Left kidney (tissue), 8 donors: ENCODE measurements at places on chromosomes 3 and 15.

- DNase-seq = no peak
Observed at GRCh38 chr3:53495520-53496391, 1.3 kb downstream of the CACNA1D start.

- DNase-seq = peak; percentile 43
Observed at GRCh38 chr3:94004301-94004910, 24.0 kb downstream of the STX19 start.

GRCh38 chr3:171850320-171850959 is 7.3 kb downstream of the TMEM212 start:
- no peak for DNase-seq

DNA sequence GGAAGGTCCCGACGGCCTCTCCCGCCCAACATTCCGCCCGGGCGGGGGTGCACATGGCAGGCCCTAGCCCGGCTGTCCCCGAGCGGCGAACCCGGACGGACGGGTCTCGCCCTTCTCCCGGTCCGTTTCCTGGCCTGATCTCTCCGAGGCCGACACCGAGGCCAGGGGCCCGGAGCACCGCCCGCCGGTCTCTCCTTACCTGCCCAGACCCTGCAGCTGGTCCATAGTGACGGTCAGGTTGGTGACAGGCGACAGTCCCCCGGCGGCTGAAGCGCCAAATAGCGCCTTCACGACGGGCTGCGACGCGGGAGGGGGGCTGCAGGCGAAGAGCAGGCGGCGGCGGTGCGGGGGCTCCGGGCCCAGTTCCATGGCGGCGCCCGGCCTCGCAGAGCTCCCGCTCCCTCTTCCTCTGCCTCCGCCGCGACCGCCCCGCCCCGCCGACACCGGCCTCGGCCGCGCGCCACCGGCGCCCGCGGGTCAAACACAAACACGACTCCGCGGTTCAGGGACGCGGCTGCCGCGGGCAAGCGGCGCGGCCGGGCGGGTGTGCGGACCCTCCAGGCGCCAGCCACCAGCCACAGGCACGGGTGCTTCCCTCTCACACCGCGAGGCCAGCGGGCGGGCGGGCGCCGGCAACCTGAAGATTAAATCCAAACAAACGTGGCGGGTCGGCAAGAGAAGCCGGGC is 495 bp downstream of the CDC25A start:
- peak; percentile 76 for DNase-seq

- DNase-seq = no peak
Observed at GRCh38 chr3:139695426-139696313, 17.9 kb upstream of the NMNAT3 start.

- no peak for DNase-seq
Observed at GRCh38 chr3:143158014-143158988, 38.7 kb downstream of the CHST2 start.

DNA sequence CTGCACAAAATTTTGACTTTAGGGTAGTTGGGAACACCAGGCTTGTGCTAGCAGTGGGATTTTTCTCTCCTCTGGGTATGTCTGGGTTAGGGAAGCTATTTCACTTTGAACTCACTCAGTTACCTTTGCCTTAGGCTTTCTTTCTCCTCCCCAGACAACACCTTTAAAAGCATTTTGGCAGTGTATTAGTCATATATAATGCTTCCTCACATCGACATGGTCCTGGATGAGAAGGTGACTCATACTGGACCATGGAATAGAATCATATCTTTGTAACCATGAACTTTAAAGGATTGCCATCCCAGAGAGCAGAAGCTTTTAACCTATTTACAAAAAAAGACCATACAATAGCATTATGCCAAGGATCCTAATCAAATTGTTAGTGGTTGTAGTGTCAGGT is 2.7 kb downstream of the RYR3 start:
- no peak for DNase-seq

DNA sequence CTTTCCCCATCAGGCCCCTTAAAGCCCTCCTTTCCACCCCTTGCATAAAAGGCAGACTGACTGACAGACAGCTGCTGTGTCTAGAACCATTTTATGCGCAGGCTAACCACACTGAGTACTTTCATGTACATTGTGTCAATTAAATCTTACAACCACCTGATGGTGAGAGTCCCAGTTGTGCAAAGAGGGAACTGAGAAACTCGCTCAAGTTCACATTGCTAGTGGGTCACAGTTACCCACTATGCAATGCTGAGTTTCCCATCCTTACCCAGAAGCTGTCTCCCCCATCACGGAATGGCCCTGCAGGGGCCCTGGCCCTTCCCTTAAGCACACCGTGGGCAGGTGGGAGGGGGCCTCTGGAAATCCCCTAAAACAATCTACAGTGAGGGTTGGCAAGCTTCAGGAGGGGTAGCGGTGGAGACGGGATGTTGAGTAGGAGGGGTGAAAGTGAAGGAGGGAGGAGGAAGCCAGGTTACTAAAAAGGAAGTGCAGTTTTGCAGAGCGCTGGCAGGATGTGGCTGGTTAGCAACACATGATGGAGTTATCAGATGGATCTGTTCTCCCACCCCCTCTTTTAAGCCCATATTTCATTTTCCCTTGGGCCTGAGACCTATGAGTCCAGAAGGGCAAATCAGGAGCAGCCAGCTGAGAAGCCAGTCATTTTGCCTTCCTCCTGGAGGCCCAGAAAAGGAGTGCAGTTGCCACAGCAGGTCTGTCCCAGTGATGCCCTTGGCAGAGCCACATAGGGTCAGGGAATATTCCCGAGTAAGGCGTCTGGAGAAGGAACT is 30.0 kb downstream of the STARD5 start:
- DNase-seq = no peak

GRCh38 chr3:195450731-195451229 is 8.0 kb upstream of the ACAP2 start:
- peak; percentile 28 for DNase-seq

DNA sequence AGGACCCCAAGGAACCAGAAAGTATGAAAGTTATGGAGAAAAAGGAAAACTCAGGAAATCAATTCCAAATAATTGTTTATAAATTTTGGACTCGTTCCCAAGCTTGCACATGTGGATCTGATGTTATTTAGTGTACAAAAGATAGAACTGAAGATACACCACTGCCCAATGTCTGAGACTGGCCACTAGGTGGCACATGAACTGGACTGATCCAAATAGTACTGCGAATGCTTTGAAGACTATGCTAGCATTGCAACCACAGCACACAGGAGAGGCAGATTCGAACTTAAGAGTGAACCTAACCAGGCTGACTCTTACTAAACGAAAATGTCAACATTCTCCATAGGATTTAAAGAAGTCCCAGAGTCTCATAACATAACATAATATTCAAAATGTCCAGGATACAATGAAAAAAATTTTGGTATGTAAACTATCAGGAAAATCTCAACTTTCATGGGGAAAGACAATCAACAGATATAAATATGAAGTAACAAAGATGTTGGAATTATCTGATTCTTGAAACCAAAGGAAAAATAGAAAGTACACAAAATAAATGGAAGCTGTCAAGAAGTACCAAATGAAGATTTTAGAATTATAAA is 596.7 kb downstream of the FGF12 start:
- DNase-seq = no peak

DNA sequence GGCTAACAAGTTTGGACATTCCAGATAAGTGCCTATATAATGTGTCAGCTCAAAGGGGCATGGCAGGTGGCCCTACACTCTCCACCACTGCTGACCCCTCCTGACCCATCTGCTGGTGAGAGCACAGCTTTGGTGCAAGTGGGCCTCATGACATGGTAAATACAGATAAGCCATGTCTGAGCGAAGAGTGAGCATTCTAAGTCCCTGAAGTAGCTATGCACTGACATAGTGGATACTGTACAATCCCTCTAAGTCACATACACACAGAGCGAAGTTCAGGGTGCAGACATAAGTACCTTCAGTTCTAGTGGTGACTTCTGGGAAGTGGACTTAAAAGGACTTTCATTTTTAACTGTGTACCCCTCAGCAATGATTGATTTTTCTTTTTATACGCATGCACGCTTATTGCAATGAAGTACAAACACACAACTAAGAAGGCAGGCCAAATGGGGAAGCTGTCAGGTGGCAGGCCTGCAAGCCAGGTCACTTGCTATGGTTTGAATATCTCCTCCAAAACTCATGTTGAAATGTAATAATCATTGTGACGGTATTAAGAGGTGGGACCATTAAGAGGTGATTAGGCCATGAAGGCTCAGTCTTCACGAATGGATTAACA is 41.5 kb downstream of the TBC1D2B start:
- DNase-seq = no peak

DNA sequence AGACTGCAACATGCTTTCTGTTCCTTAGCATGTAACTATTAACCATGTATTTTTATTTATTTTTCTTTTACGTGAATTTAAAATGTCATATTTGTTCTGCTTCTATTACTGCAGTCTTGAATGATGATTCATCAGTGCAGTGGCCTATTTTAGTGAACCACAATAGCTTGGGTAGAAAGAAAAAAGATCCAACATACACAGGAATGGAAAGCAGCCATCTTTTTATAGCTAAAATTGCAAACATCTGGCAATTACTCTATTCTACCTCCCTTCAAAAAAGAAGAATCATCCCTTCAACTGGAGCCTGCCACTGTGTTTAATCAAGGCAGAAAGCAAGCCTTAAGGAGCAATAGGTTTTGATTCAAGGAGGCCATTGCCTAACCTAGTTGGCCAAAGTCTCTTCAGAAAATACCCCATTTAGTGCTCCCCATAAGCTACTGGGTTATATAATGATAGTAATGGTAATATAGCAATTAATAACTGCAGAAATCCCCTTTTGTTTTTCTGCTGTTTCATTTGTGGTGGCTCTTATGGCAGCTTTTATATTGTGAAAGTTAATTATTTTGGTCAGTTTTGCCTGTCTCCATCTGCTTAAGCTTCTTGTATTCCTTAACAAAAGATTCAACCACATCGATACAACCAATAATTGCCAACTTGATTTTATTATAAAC is 267.3 kb downstream of the LPP start:
- no peak for DNase-seq

DNA sequence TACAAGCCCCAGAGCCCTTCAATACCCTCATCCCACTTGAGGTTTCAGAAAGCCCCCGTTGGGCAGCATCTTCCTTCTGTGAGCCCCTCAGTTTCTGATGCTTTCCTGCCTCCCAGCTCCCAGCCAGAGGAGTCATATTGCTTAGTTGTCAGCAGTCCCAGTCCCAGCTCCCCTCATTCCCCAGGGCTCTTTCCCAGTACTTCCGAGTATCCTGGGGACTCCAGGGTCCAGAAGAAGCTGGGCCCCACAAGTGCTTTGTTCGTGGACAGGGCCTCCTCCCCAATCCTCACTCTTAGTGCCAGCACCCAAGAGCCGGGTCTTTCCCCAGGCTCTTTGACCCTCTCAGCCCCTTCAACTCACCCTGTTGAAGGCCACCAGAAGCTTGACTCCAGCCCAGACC is 43.9 kb downstream of the CDAN1 start:
- DNase-seq = no peak

DNA sequence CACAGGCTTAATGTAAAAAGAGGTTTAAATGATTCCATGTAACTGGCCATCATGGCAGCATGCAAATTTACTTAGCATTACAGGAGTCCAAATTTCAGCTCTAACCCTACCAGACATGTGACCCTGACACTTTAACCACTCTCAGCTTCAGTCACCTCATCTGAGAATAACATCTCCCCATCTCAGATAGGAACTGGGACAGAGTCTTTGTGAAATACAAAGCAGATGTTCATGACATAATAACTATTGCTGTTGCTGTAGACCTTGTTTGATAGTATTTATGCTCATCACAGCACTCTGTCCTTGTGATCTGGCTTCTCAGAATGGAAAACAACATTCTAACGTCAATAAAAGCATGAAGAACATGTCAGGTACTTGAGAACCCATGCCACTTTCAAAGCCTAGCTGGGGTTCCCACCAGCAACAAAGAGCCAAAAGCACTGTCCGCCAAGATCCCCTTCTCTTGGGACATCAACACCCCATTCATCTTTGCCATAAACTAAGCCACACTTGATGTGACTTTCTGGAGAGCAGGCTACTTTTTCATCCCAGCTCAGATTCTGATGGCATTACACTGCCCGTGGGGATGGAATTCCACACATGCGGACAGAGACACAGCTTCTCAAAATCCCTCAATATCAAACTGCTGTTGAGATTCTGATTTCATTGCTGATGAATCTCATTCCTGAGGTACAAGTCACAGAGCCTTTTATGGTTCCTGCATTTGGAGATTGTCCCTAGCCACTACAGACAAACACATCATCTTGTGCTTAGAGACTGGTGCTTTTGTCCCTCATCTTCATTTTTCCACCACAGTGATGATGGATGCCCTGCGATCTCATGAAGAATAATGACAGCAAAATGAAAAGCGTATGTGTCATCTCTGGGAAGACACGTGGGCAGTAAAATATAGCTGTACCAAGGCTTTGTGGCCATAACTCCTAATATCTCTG is 202.7 kb downstream of the TNIK start:
- DNase-seq = no peak

GRCh38 chr3:58492494-58492905 is 604 bp downstream of the KCTD6 start:
- DNase-seq = peak; percentile 63

DNA sequence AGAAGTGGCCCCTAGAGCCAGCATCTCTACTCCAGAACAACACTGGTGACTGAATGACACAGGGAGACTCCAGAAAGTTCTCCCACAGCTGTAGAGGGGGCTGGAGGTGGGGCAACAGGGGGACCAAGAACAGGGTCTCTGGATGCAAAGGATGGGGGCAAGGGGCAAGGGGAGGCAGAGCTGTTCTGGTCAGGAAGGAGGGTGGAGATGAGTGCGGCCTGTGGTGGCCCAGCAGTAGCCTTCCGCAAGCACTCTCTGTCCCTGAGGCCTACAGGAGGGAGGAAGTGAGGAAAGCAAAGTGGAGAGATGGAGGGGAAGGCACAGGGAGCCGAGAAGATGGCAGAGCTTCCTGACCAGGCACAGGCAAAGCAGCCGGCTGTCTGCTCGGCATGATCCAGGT is 56.5 kb downstream of the HOMER2 start:
- DNase-seq = no peak

GRCh38 chr3:127019449-127019848 is 36.5 kb downstream of the PLXNA1 start:
- no peak for DNase-seq

- no peak for DNase-seq
Observed at GRCh38 chr3:33773637-33774036, 24.8 kb upstream of the PDCD6IP start.

- DNase-seq = no peak
Observed at GRCh38 chr3:133591271-133591742, 17.8 kb downstream of the CDV3 start.

GRCh38 chr3:8561370-8561769 is 59.7 kb downstream of the LMCD1 start:
- DNase-seq = no peak

DNA sequence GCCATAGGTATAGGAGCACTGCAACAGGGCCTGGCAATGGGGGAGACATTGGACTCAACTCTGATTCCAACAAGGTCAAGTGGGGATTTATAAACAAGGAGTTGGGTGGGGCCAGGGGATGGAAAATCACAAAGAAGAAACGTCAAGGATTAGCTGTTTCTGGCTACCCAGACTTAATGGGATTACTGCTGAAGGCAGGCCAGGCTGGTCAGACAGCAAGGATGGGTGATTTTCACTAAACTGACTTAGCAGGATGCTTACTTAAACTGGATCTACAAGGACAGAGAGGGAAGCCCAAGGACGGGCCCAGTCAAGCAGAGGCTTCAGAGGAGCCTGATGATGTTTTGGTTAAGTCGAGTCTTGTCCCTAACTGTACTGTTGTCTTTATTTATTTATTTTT is 76.2 kb downstream of the USP13 start:
- DNase-seq = no peak

- DNase-seq = no peak
Observed at GRCh38 chr3:11047500-11047899, 55.0 kb downstream of the SLC6A1 start.

GRCh38 chr3:88879905-88880304 is 227.5 kb upstream of the EPHA3 start:
- DNase-seq = no peak

GRCh38 chr3:101117465-101117864 is 124.2 kb upstream of the ABI3BP start:
- DNase-seq = no peak
